NCI-H510A (cell line): ENCODE measurements at places on chromosomes 6 and 20.
A peak's percentile ranks its signal among the peaks of the same experiment; 100 is the strongest.

DNA sequence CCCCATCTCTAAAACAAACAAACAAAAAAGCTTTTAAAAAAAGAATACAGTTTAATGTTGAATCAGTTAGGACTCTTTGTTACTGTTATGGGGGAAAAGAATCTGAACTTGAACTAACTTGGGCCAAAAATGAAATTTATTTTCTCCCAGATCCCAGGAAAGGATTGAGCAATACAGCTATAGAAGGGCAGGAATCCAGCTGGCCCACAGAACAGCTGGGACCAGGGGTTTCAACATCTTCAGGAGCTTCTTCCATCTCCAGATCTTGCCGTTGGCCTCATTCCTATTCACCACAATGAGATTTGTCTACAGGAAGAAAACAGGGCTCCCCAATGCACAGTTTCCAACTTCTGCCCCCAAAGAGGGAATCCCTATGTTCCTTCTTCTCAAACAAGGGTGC lies 43.2 kb upstream of the AKAP12 start:
- DNase-seq: no peak

GRCh38 chr6:121592261-121592935 lies 157.0 kb downstream of the GJA1 start:
- no peak for DNase-seq

- no peak for DNase-seq
Measured at GRCh38 chr6:16533721-16534136, 227.5 kb downstream of the ATXN1 start.

GRCh38 chr6:30861257-30862048 lies 22.9 kb upstream of the DDR1 start:
- DNase-seq: no peak

DNA sequence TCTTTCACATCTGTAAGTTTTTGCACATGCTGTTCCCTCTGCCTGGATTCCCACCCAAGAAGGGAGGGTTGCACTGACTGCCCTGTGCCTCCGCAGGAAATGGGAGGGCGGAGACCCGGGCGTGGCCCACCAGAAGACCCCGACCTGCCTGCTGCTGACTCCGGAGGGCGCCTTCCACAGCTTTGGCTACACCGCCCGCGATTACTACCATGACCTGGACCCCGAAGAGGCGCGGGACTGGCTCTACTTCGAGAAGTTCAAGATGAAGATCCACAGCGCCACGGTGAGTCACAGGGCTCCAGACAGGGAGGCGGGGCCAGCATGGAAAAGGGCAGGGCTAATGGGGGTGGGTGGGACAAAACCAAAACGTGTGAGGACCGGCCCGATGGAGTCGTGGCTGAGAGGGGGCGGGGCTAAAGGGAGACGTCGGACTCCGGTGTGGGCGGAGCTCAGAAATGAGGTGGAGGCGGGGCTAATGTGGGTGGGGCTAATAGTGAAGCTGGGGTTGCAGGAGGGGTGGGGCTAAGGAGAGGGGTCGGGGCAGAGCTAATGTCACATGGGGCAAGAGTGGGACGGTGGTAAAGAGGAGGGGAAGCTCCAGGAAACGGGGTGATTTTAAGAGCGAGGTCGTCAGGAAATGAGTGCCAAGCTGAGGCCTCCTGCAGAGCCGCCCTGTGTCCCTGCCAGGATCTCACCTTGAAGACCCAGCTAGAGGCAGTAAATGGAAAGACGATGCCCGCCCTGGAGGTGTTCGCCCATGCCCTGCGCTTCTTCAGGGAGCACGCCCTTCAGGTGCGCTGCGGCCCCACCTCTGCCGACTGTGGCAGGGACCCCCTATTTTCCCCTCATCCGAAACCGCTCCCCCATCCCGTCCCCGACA lies 12.6 kb downstream of the HSPA12B start:
- DNase-seq: no peak

DNA sequence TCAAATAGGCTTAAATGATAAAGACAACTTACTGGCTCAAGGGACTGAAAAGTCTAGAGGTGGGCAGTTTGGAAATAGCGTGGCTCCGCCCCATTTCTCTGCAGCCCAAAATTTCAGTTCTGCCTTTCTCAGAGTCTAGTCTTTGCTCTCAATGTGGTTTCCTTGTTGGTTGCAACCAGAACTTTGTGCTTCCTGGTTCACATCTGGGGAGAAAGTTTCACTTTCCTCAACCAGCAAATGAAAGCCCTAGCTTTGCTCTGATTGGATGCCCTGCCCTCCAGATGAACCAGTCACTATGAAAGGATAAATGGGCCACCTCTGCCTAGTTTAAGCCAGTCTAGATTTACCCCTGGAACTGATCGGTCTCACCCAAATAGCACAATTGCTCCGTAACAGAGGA lies 14.9 kb downstream of the SYCP2L start:
- no peak for DNase-seq

DNA sequence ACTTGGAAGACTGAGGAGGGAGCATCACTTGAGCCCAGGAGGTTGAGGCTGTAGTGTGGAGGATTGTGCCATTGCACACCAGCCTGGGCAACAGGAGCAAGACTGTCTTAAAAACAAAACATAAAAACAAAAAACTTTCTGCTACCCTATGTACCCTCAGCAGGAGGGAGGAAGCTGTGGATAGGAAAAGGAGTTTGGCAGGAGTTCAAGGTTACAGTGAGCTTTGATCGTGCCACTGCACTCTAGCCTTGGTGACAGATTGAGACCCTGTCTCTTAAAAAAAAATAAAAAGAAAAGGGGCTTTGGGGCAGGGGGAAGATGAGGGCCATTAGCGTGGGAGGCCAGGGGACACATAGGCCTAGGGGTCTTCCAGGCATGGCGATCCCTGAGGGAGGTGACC lies 135.7 kb downstream of the DHX35 start:
- DNase-seq: no peak

- no peak for DNase-seq
Measured at GRCh38 chr6:106192824-106193223, 106.7 kb downstream of the PRDM1 start.

- DNase-seq: no peak
Measured at GRCh38 chr6:17417817-17418216, 24.4 kb downstream of the CAP2 start.

- DNase-seq: no peak
Measured at GRCh38 chr6:7260291-7261031, 52.5 kb downstream of the SSR1 start.

- DNase-seq: peak; percentile 88
Measured at GRCh38 chr6:43021270-43022047, at the start of gene RRP36. TSS of gene RRP36 (plus strand) at chr6:43021623. CDS start at chr6:43021655, 32 bp downstream.

GRCh38 chr20:21511485-21511849 lies 2.4 kb downstream of the NKX2-2 start:
- no peak for DNase-seq

- DNase-seq: no peak
Measured at GRCh38 chr20:17790296-17790695, 90.5 kb downstream of the BANF2 start.

GRCh38 chr20:33348136-33348937 lies 53.0 kb downstream of the CDK5RAP1 start:
- DNase-seq: no peak

DNA sequence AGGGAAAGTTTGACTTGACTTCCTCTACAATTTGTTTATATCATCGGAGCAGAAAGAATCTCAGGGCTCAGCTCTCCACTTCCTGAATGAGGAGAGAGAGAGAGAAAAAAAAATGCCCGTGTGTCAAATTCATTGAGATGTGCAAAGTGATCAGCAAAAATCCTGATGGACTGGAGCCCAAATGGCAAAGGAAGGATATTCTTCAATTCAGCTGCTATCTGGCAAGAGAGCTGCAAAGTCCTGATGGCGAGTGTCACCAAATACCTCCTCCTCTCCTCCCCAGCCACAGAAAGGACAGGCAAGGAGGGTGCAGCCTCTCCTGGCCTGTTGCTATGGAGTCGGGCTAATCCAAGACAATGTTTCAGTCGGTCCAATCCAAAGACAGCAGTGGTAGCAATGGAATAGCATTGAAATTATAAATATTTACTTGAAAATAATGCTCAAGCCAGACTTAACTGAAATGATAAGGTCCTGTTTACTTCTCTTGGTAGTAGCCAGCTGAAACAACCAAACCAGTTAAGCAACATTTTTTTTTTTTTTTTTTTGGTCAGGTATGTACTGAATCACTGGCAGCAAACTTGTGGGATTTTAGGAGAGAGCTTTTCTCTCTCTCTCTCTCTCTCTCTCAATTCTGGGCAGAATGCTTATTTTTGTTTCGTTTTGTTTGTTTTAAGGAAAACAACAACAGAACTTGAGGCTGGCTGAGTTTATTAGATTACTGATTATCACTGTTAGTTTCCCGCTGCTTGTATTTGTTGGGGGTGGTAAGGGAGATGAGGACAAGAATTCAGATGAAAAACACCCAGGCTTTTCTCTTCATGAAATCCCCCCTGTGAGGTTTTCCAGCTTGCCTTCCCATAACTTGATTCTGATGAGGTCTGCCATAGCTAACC lies 204.2 kb downstream of the BCAS1 start:
- DNase-seq: no peak

- no peak for DNase-seq
Measured at GRCh38 chr20:16352321-16352720, 220.9 kb downstream of the KIF16B start.

- DNase-seq: no peak
Measured at GRCh38 chr20:45181639-45182038, 6.9 kb downstream of the PI3 start.

GRCh38 chr20:31569163-31570020 lies 35.7 kb upstream of the ID1 start:
- no peak for DNase-seq

DNA sequence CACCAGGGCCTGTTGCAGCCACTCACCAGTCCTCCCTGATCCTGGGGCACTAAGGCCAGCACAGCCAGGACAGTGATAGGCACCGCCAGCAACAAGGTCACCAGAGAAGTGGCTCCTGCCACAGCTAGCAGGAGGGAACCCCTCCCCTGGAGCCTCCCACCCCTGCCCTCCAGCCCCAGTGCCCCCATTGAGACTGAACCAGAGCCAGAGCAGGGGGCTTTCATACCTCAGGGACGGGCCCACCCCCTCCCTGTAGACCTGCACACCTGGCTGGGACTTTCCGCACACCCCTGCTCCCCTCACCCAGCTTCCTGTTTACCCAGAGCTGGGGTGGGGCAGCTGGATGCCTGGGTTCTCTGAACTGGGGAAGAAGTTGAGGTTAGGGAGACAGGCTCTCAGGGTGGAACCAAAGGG lies at the start of gene LTB:
LTB (minus strand) TSS at position 195 of the 414 bp plus-strand sequence; CDS start at position 188, 7 bp downstream.
- no peak for DNase-seq

GRCh38 chr20:53660078-53660909 lies 66.7 kb upstream of the ZNF217 start:
- no peak for DNase-seq

- no peak for DNase-seq
Measured at GRCh38 chr6:43722920-43723545, 35.4 kb upstream of the MRPS18A start.

GRCh38 chr6:683742-684440 lies 9.0 kb downstream of the EXOC2 start:
- peak; percentile 65 for DNase-seq

DNA sequence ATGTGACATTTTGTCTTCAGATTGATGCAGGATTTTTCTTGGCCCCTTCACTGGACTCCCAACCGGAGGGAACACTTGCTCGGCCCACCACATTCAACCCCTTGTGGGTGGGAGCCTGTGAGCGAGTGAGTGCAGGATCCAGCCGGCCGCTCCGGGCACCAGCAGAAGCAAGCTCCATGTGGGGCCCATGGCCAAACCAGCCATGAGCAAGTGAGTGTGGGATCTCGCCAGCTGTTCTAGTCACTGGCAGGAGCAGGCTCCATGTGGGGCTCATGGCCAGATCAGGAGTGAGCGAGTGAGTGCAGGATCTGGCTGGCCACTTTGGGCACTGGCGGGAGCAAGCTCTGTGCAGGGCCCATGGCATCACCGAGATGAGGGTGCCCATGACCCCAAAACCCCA lies 42.6 kb downstream of the OSTM1 start:
- no peak for DNase-seq

DNA sequence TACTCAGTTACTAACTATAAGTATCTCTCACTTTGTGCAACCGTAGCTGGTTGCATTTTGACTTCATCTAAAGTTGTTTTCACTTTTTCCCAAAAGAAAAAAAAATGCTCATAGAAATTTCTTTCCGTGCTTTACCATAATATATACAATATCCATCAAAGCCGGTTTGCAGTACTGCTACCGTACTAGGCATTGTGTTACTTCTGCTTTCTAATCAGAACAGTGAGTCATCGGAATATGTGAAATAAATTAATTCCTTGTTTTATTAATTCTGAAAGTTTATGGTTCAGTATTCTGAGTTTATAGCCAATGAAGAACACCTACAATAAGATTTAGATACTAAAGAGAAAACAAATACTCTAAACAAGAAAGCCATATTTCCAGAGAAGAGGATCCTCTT lies 72.5 kb downstream of the TNFRSF21 start:
- DNase-seq: no peak

DNA sequence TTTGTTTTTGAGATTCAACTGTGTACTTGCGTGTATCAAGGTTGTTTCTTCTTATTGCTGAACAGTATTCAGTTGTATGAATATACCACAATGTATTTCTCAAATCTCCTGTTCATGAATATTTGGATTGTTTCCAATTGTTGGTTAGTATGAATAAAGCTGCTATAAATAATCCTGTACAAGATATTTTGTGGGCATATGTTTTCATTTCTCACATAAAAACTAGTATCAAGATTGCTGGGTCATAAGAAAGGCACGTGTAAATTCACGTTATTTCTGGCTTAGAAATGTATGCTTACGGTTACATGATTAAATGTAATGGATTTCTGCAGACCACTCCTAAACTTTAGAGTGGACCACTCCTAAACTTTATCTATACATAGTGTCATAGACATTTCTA lies 96.6 kb downstream of the BTBD3 start:
- DNase-seq: no peak

GRCh38 chr20:59393142-59393541 lies 92.7 kb downstream of the EDN3 start:
- no peak for DNase-seq

GRCh38 chr6:166605752-166606151 lies 19.3 kb upstream of the RAMACL start:
- DNase-seq: no peak

DNA sequence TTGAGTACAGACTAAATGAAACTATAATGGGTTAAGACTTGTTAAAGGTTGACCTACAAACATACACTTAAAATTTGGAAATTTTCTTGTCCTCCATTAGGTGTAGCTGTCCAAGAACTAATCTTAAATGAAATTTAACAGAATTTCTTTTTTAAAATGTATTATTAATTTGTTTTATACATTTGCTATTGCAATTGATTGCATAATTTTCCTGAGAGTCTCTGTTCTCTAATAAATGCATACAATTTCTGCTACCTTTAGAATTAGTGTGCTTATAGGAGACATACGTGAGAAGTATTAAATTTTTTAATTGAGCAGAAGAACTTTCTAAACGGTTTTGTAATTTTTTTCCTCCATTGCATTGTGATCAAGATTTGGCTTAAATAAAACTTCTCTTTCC lies 1.5 kb downstream of the FAM135A start:
- no peak for DNase-seq

GRCh38 chr20:12750221-12750620 lies 258.6 kb upstream of the SPTLC3 start:
- no peak for DNase-seq

DNA sequence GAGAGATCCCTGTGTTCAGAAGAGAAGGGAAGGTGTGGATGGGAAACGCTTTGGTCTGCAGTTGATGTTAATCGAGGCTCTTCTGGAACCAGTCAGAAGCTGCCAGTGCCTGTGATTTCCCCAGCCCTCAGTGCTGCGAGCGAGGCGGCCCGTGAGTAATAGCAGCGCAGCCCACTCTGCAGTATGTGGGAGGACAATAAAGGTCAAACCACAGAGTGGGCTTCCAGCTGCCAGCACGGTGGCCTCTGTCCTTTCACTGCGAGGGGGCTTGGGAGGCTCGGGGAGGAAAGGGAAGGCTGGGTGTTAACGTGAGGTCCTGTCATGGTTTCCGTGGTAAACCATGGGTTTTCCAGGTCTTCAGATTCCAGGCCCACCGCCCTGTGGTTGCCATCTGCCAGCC lies 32.3 kb upstream of the TAGAP start:
- no peak for DNase-seq
